Vagina (tissue), 2 donors: ENCODE measurements at places on chromosomes 5 and 9.

GRCh38 chr9:130339306-130339705, 73.7 kb downstream of the HMCN2 start:
- no peak for DNase-seq

DNA sequence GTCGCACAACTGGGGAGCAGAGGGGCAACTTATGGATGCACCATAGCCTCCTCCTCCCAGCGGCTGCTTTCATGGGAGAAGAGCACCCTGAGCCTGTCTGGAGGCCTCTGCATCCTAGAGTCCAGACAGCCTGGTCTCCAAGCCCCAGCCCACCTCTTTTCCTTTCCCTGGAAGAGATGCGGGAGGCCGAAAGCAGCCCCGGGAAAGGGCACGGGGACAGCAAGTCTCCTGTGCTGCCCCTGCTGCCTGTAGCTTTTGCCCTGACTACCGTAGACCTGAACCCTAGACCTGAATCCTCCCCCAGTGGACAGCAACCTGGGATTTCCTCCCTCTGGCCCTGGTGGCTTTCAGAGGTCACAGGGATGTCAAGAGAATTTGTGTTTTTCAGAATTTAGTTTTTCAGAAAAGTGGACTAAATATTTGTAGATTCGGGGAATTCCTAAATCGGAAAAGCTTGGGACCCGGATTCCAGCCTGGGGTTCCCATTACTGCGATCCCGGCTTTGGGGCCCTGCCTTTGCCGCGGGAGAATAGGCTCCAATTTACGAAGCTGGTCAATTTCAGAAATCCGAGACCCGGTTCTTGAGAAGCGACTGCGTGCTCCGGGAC, 4.3 kb upstream of the PITX1 start:
- no peak for DNase-seq

GRCh38 chr5:133251296-133252132, 199.7 kb downstream of the HSPA4 start:
- no peak for DNase-seq

DNA sequence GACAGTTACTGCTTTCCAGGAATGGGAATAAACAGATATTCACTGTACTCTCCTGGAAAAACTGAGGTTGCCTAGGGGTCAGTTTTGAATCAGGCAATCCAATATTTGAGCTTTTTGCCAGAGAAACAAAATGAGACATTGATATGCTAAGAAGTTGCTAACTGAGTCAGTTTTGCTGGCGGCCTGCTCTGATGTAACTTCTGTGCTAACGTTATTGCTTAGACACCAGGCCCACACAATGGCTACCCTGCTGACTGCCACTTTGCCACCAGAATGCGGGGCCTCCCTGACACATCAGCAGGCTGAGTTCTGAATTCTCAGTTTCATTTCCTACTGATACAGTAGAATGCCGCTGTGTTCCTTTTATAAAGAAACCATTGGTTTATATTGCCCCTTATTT, 18.2 kb upstream of the ZNF618 start:
- no peak for DNase-seq

DNA sequence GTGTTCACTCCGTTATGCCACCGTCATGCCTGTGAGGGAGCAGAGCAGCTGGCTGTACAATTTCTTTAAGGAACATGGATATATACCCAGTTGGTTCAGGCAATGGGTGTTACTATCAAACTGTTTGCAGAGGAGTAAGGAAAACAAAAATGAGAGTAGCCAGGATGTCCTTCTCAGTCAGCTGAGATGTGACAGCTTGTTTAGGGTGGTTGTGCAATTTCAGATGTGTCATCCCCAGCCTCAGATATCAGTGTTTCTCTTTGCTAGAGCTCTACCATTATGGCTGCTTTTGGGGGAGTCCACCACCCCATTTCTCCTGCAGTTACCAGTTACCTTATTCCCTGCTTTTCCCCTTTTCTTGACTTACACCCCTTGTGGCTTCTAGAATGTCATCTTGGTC, 135.2 kb upstream of the SLC24A2 start:
- DNase-seq: no peak

DNA sequence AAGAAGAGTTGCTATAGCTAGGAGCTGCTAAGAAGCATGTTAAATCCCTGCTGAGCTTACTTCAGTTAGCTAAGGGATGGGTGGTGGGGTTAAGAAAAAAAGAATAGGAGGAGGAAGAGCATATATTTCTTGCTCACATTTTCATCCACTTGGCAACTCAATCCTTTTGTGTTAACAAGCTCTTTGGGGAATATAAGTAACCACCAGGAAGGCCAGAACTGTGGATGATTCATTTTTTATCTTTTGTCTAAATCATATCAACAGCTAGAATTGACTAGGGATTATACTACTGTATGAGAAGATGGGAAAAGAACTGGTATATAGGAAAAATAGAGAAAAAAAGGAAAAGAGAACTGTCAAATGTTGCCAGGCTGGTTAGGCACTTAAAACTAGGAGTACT, 555.3 kb upstream of the ARRDC3 start:
- no peak for DNase-seq

- DNase-seq: no peak
These were observed 7.6 kb upstream of the PPP1R26 start for GRCh38 chr9:135471791-135472640.

DNA sequence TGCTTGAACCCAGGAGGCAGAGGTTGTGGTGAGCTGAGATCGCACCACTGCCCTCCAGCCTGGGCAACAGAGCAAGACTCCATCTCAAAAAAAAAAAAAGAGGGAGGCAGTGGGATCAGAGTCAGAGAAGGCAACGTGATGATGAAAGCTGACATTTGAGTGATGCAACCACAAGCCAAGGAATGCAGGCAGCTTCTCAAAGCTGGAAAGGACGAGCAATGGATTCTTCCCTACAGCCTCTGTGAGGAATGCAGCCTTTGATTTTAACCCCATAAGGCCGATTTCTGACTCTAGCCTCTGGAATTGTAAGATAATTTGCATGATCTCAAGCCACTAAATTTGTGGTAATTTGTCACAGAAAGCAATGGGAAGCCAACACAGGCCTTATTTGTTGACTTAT, 9.8 kb downstream of the TGFBI start:
- no peak for DNase-seq

DNA sequence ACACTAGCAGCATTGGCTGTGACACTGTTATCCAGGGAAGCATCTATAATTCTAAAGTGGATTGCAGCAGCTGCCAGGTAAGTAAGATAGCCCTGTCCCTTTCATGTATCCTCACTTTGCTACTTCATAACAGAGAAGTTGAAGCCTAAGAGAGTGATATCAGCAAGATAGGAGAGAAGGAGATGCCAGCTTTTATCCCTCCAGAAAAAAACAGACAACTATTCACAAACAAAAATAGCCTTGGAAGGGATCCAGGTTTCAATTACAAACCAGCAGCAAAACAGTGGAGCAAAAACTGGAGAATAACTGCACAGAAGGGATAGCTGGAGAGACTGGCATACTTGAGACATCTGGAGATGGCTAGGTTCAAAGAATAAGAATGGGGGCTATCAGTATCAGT, 19.6 kb upstream of the VCAN start:
- no peak for DNase-seq

DNA sequence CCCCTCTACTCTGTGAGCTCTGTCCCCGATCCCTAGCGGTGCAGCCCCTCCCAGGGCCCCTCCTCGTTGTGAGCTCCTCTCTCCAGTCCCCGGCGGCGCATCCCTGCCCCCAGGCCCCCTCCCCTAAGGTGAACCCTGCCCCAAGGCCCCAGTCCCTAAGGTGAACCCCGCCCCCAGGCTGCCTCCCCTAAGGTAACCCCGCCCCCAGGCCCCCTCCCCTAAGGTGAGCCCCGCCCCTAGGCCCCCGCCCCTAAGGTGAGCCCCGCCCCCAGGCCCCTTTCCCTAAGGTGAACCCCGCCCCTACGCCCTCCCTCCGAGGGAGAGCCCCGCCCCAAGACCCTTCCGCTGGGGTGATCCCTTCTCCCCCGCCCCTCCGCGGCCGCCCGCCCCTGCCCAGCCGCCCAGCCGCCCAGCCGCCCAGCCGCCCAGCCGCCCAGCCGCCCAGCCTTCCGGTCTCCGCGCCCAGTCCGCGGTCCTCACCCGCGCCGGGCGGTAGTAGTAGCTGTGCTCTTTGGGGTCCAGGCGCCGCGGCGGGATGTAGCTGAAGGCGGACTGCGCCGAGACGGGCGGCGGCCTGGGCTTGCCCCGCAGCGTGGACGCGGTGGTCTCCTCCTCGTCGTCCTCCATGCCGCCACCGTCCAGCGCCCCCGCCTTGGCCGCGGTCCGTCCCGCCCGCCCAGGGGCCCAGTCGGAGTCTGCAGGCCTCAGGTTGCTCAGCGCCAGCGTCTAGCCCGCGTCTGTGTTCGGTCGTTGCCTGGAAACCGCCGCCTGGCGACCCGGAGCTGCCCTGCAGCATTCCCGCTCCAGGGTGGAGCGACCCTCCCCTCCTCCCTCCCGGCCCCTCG, at the start of gene CFAP90:
Gene CFAP90 (minus strand): TSS at position 739 of the 845 bp plus-strand sequence. CDS start 112 bp downstream, at position 627.
- no peak for DNase-seq

DNA sequence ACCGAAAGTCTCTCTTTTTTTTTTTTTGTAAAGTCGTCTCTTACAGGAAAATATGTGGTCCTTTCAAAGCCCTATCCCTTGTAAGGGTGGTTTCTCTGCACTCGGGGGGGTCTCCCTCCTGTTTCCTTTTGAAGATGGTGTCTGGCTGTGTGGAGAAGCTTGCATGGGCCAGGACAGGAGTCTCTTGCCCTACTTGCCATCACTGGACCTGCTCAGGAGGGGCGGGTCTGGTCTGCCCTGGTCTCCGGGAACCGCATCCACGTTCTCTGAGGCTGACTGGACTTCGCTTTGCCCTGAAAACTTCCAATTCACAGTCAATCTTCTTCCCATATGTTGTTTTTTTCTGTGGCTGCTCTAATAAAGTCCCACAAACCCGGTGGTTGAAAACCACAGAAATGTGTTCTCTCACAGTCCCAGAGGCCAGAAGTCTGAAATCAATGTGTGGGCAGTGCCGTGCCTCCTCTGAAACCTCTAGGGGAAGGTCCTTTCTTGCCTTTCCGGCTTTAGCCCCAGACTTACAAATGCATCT, 92.9 kb upstream of the IER5L start:
- no peak for DNase-seq

GRCh38 chr9:3857091-3857490, 331.3 kb upstream of the RFX3 start:
- DNase-seq: no peak

GRCh38 chr5:52607227-52607824, 180.4 kb upstream of the ITGA1 start:
- no peak for DNase-seq

GRCh38 chr5:178839319-178839704, 20.4 kb upstream of the ZNF354B start:
- DNase-seq: no peak

- DNase-seq: no peak
These were observed 3.8 kb upstream of the PRKAA1 start for GRCh38 chr5:40801771-40802562.

DNA sequence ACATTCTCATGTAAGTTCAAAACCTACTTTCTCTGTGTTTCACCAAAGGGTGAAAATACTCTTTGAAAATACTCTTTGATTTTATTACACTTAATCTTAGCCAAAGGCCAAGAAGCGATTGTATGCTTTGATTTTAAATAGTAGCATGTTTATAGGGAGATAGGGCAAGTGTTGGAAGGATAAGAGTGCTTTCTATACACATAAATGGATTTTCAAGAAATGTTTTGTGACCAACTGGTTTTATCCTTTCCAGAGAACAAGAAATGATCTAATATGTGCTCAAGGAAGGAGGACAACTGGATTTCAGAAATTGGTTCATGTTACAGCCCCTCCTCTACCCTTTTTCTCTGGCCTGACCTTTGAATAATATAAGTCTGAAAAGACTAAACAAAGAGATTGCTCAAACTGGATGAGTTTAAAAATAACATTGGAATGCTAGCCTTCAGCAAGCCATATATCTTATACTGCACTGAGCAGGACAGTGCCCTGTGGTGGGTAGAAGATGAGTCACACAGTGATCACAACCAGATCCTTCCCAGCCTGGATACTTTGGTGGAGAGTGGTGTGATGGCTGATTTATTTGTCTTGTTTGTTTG, 13.1 kb downstream of the PALM2AKAP2 start:
- no peak for DNase-seq

GRCh38 chr9:136312436-136312835, 8.5 kb upstream of the CCDC187 start:
- no peak for DNase-seq

- DNase-seq: no peak
These were observed 22.5 kb upstream of the CAMK4 start for GRCh38 chr5:111201705-111202104.

DNA sequence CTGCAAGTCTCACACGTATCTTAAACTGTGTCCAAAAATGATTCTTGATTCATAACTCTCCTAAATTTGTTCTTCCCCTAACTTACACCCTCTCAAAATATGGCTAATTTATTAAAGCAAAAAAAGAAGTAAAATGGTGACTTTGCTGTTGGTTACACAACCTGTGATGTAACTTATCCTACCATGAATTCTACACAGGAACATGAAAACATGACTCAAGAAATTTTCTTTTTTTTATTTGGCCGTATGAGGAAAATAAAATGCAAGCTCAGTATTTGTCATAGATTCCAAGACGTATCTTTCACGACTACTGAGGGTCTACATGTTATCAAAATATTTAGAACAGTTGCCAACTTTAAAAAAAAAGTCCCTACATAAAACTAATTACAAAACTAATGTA, 9.2 kb downstream of the LIFR start:
- no peak for DNase-seq

GRCh38 chr9:105141146-105141975, 103.1 kb upstream of the SLC44A1 start:
- no peak for DNase-seq

- DNase-seq: no peak
These were observed 176.2 kb downstream of the COL23A1 start for GRCh38 chr5:178413988-178414387.

DNA sequence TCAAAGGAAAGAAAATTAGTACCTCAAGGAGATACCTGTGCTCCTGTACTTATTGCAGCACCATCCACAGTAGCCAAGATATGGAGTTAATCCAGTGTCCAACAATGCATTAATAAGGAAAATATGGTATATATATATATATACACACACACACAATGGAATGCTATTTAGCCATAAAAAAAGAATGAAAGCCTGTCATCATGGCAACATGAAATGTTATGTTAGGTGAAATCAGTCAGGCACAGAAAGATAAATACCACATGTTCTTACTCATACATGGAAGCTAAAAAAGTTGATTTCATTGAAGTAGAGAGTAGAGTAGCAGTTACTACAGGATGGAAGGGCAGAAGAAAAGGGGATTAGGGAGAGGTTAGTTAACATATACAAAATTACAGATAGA, 601.5 kb downstream of the ANXA1 start:
- no peak for DNase-seq

GRCh38 chr5:116521173-116521872, 53.3 kb downstream of the SEMA6A start:
- no peak for DNase-seq

DNA sequence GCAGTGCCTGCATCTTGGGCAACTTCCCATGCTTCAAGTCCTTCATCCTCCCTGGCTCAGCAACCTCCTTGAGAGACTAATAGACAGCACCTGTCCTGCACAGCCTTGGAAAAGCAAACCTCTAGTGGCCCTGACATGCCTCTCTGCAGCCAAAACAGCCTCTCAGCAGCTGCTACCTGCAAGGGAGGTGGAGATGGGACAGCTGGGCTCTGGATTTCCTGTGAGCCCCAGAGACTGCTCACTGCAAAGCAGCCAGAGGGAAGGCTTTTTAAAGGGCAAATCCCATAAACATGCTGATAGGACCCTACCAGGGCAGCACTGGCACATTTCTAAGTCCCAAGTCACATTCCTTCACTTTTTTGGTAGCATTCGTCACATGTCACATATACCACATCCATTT, 31.5 kb upstream of the MYORG start:
- DNase-seq: no peak
